ENCODE measurements at places on chromosomes 2 and 18. TPM values are rescaled to one million over a fixed set of nuclear protein-coding genes. Genes with fewer than 3 reads are reported as not detected.

GRCh38 chr2:112488201-112488600 lies 6.2 kb downstream of the TTL start:
- no peak for DNase-seq

DNA sequence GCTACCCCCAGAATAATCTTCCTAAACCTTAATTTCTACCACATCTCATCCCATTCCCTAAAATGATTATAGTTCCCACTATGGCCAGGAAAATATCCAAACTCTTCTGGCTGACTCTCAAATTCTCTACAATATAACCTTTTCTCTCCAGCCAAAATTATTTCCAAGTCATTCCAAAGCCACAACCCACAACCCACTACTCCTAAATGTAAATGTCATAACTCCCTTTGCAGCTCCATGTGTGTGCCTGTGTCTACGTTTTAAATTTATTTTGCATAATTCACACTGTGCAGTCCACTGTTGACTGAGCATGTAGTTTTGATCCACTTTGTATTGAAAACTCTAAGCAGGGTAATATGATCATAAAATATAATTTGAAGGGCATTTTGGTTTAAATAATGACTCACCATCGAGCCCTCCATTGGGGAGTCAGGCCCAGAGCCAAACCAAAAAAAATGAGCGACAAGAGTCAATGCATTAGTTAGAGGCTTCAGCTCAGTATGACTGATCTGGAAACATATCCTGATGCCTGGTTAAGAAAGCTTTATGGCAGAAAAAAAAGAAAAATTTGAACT lies 171.0 kb downstream of the AFF3 start:
- DNase-seq, result no peak

GRCh38 chr2:10161961-10162441 lies 39.5 kb downstream of the RRM2 start:
- no peak for DNase-seq

DNA sequence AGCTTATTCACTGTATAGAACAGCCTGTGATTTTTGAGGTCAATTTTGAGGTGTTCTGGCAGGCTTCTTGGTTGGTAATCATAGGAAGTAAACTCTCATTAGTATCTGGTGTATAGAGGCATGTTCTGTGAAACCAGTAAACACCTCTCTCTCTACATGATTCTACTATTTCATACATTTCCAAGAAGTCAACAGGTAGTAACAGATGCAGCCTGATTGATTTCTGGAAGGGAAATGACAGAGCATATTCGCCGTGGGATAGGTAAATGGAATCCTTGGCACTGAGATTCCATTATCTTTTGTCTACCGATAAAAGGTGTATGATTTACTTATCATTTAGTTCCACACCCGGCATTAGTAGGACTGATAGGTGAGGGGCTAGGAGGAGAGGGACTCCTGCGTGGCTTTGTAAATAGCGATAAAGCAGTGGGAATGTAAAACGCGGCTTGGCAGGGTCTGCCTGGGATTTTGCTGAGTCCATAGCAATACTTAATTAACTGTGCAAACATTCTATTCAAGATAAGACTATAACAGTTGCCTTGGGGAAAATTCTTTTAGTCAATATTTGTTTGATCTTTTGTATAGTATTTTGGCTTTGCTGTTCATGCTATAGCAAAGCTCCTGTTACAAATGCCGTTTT lies 32.3 kb downstream of the LYPD6B start:
- no peak for DNase-seq

DNA sequence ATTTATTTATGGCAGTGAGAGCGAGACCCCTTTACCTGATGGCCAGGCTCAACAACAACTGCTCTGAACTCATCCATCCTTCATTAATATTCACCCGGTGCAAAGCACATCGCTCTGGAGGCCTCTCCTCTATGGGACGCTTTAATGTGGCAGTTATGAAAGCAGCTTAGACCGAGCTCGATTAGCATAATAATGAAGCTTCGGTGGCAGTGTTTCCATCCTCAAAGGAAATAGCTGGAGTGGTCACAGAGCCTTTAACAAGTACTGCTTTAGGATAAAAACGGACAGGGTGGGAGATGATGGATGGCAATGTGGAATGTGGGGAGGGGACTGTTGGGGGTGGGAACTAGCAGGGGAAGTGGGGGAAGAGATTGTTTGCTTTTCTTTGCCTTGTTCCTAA lies 243.9 kb downstream of the SLC4A3 start:
- DNase-seq, result no peak

GRCh38 chr2:121567957-121568409 lies 37.3 kb downstream of the RNU4ATAC start:
- DNase-seq, result no peak

- no peak for DNase-seq
Measured at GRCh38 chr2:13884291-13884976, 748.1 kb upstream of the LRATD1 start.

DNA sequence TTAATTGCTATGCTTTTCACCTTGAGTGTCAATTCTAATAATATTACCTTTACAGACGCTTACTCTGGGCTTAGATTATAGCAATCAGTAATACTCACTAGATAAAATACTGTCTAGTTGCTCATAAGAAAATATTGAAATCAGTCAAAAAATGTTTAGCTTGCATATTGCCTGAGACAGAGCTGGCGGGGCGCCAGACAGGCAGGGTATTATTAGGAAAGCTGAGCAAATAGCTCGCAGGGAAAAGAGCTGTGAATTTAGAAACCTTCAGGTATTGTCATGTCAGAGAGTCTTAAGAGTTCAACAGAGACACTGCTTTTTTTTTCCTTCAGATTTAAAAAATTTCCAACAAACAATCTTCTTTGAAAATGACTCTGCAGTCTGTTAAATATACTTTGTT lies 118.4 kb downstream of the MEIS1 start:
- DNase-seq, result no peak

- no peak for DNase-seq
Measured at GRCh38 chr2:207327513-207327912, 161.8 kb upstream of the KLF7 start.

- no peak for DNase-seq
Measured at GRCh38 chr2:57550912-57551311, 495.7 kb upstream of the VRK2 start.

GRCh38 chr2:67465623-67466022 lies 68.5 kb downstream of the ETAA1 start:
- no peak for DNase-seq

GRCh38 chr2:57450170-57450569 lies 596.4 kb upstream of the VRK2 start:
- no peak for DNase-seq

GRCh38 chr2:25368660-25369059 lies 26.9 kb upstream of the DNMT3A start:
- DNase-seq, result no peak

GRCh38 chr18:10898417-10898974 lies 250.9 kb downstream of the PIEZO2 start:
- no peak for DNase-seq

- DNase-seq, result no peak
Measured at GRCh38 chr2:62306751-62307468, 111.0 kb downstream of the B3GNT2 start.

DNA sequence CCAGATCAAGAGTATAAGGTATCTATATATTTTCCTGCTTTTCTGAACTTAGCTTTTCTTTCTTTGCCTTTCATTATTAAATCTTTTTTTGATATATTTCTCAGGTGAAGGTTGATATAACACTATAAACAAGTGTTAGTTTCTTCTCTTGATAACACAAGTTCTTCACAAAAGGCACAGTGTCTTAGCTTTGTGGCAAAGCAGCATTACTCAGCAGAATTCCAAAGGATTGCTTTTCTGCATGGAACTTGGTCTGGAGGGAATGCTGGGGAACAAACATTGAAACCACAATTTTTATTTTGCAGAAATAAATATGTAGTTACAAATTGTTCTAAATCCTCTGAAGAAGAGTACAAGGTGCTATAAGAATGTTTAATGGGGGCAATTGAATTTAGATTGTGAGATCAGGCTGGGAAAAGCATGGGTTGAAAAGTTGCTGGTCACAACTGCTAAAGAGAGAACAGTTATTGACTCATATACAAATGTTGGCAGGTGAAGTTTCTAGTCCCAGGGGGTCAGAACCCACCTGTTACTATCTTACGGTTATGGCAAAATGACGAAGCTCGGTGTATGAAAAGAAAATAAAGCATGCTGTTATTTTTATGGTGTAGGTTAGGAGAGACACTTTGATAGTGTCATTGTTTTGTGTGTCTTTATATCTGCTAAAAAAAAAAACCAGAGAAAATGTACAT lies 68.2 kb downstream of the UBR3 start:
- DNase-seq, result no peak

DNA sequence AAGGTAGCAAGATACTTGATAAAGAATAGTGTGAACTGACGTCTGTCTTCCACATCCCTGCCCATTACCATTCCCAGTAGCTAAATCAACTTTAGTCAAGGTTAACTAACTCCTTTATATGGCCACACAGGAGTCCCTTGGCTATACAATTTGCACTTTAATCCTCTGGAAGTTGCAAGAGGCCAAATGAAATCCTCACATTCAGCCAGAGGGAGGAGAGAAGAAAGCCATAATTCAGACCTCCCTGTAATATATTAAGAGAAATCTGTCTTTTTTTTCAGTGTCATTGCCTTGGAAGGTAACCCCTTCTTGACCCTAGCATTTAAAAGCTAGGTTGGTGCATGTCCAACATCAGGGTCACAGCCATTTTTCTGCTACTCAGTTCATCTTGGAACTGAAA lies 317.8 kb downstream of the NRXN1 start:
- no peak for DNase-seq

- no peak for DNase-seq
Measured at GRCh38 chr2:52311862-52312261, 1279.9 kb upstream of the NRXN1 start.

DNA sequence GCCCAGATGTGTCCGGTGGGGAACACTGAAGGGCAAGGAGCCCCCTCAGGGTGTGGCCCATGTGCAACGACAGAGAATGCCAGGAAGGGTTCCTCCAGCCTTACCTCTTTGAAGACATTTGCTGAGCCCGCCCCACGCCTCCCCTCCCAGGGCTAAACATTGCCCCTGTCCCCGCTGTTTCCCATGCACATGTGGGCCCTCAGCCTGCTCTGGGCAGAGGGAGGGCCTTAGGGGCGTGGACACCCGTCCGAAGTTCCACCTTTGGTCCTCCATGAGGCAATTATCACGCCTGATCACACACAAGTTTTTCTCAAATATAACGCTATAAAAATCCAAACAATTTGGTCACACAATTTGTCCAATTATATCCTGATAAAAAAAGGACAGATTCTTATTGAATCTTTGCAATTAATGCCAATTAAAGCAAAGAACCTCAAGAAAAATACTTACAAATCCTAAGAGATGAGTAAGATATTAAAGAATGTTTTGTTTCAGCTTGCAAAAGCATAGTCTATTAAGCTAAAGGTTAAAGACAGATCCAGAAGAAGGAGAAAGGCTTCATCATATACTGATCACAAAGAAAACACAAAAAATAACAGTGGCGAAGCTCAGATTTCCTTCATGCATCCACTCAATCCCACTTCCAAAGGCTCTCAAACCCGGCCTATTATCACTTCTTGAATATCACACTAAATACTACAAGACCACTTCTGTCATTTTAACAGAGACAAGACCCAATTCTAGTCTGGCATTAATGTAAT lies 55.2 kb upstream of the LDLRAD4 start:
- no peak for DNase-seq

- DNase-seq, result peak; percentile 85
Measured at GRCh38 chr2:223993634-223994232, 36.5 kb downstream of the MRPL44 start.

- DNase-seq, result no peak
Measured at GRCh38 chr2:237920673-237921072, 46.1 kb upstream of the UBE2F start.

GRCh38 chr2:159953136-159953823 lies 109.1 kb downstream of the PLA2R1 start:
- DNase-seq, result no peak

GRCh38 chr2:241373446-241373845 lies 17.4 kb downstream of the FARP2 start:
- no peak for DNase-seq

DNA sequence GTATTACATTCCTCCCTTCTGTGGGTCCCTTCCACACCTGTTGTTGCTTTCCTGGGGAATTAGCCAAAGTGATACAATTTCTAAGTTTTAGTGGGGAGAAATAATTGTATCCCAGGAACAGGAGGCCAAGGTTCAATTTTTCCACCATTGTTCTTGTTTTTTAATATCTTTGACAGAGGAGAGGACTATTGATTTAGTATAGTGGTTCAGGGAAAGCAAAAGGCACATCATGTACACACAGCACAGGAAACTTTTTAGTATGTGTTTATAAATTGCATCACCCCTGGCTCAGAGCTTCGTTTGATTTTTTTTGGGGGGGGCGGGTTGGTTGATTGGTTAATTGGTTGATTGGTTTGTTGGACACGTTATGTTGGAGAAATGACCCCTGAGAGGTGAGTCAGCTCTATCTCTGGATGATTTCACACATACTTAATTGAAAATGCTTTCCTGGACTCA lies 431.6 kb downstream of the PID1 start:
- no peak for DNase-seq

DNA sequence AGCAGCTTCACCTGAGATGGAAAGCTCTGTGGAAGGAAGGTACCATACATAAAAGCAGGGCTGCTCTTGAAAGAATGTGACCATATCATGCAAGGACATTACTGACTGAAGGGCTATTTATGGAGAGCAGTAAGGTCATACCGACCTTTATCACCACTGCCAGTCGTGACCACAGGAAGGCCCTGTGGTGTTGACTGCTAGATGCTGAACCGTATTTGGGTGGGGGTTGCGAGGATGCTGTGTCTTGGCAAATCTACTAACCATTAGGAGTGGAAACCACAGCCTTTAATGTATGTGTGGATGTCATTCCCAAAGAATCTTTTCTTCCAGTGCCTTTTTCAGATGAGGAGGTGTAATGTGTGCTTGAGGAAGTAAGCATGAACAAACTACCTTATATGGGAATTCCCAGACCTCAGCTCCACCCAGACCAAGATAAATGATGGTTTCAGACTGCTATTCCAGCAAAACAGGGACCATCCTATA lies 60.8 kb downstream of the LIMS1 start:
- DNase-seq, result no peak

Gene HOXD1
- 9.9 TPM for polyA plus RNA-seq

Gene PLEKHH2
- polyA plus RNA-seq, result 66.9 TPM

Gene PAX3
- 0.13 TPM for polyA plus RNA-seq

Gene GPR45
- 0.22 TPM for polyA plus RNA-seq

Gene CHPF
- 34.6 TPM for polyA plus RNA-seq

Gene RASGRP3
- polyA plus RNA-seq, result 25.3 TPM

Gene HMSD
- polyA plus RNA-seq, result 1.4 TPM

Gene FBXO48
- 2.5 TPM for polyA plus RNA-seq

Gene DES
- polyA plus RNA-seq, result 6.0 TPM

Gene FZD7
- polyA plus RNA-seq, result 54.8 TPM

Gene IL1RL1
- 0.53 TPM for polyA plus RNA-seq

Gene NT5C1B
- 1.0 TPM for polyA plus RNA-seq

Gene USP34
- polyA plus RNA-seq, result 132 TPM
